ENCODE measurements at places on chromosomes 12 and 14. TPM values are rescaled to one million over a fixed set of nuclear protein-coding genes. Genes with fewer than 3 reads are reported as not detected.

Gene NPFF
- 3.0 TPM for total RNA-seq

DNA sequence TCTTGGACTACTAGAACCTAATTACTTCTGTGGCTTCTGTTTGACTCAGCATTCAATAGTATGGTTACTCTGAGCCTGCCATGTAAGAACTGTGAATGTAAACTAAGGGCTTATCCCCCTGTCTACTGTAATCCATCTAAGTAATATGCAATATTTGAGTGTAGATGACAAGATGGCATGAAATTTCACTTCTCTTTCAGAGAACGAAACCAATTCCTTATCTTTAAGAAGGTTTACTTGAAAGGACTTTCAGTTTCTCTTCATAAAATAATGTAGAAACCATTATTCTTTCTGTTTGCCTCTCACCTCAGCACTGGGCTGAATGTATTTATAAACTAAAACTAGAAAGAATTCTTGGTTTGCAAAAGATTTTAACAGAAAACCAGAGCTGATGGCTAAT is 60.4 kb upstream of the ARID2 start:
- no peak for DNase-seq

DNA sequence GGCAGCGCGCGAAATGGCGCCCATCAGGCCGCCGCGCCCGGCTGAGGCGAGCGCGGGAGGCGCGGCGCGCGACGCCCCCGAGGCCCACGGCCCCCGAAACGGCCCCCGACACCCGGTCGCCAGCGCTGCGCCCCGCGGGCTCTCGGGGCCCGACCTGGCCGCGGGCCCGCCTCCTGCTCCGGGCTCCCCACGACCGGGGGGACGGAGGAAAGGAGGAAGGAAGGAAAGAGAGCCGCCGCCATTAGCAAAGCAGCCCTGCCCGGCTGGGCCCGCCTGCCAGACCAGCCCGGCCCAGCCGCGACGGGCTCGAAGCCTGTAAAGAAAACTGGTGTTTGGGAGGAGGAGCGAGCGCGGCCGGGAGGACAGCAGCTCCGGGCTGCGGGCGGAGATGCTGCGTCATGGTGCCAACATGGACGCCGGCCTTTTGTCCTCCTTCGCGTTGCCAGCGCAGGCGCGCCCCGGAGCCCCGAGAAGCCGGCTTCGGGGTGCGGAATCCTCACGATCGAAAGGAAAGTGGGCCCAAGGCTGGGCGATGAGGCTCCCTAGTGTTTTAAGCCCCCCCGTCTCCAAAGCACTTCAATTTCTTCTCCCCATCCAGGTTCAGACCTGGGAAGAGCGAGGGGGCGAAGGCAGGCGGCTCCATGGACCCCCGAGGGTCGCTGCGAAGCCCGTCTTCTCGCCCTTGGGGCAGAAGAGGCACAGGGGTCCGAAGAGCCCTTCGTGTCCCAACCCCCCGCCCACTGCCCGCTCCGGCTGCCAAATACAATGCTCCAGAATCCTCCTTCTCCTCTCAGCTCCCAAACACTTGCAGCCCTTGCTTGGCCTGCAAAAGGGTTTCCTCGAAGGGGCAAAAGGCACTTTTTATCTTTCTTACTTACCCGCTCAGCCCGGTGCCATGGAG is 2.9 kb upstream of the SETD1B start:
- no peak for DNase-seq

DNA sequence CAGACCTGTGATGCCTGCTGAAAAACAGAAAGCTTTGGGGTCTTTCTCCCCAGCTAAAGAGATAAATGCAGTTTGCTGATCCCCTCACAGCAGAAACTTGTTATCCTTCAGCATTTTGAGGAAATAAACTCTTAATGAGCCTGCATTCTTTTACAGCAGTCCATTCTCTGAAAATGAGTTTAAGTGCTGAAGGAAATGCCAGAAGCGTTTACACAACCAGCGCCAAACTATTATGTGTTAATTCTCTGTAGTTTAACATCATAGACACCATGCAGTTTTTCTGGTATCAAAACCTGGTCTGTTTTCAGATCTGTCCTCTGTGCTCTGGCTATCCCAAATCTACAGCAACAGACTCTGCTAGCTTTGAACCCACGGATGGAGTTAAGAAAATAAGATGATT is 291.3 kb downstream of the NPAS3 start:
- DNase-seq, result no peak

DNA sequence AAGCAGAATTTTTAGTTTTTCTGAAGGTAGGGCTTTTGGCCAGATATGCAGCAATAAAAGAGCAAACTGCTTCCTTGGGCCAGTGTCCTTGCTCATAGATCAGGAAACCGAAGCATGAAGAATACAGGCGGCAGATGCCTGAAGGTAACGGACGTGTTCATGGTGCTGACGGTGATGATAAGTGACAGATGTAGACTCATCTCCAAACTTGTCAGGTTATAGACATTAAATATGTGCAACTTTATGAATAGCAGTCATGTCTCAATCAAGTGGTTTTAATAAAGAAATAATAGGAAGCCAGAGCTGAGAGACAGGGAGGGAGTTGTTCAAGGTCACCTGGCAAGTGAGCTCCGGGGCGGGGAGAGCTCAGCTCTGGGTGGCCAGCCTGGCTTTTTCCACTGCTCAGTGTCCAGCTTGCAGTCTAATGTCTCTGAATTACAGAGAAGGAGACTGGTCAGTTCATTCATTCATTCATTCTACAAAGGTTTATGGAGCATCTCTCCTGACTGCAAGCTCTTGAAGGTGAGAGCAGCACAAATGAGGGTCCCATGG is 1.0 kb downstream of the SERPINA5 start:
- DNase-seq, result no peak

Gene SUOX
- 12.0 TPM for total RNA-seq

Gene CARMIL3
- total RNA-seq, result 2.3 TPM

All from kidney epithelial cell (primary cell).